ENCODE measurements at places on chromosomes 3 and 15.

DNA sequence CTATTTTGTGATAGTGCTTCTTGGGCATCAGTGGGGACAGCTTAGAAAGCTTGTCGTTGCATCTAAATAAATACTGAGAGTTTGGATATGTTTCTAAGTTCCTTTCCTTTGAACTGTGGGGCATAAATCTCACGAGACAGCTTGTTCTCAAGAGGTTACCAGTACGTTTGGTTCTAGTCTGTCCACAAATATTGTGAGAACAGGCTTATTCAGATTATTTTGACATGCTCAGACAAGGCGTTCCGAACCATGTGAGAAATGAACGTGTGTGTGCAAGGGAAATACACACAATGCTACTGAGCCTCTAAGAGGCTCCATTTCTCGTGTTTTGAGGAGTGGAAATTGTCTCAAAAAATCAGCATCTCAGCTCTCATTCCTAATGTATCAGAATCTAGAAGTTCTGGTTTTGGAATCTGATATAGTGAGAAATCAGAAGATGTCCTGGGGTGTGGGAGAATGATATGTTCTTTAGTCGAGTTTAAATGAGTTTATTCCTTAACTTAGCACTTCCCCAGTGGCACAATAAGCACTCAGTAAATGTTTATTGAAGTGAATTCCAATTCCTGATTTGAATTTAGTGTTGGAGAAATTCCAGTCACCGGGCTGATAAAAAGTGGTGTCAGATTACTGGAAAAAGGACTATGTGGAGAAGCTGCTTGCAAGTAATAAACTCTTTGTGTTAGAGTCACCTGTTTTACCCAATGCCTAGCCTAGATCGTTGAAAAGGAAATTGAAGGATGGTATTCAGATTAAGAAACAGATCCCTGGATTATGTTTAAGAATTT lies 481.5 kb downstream of the LPP start:
- DNase-seq: no peak

DNA sequence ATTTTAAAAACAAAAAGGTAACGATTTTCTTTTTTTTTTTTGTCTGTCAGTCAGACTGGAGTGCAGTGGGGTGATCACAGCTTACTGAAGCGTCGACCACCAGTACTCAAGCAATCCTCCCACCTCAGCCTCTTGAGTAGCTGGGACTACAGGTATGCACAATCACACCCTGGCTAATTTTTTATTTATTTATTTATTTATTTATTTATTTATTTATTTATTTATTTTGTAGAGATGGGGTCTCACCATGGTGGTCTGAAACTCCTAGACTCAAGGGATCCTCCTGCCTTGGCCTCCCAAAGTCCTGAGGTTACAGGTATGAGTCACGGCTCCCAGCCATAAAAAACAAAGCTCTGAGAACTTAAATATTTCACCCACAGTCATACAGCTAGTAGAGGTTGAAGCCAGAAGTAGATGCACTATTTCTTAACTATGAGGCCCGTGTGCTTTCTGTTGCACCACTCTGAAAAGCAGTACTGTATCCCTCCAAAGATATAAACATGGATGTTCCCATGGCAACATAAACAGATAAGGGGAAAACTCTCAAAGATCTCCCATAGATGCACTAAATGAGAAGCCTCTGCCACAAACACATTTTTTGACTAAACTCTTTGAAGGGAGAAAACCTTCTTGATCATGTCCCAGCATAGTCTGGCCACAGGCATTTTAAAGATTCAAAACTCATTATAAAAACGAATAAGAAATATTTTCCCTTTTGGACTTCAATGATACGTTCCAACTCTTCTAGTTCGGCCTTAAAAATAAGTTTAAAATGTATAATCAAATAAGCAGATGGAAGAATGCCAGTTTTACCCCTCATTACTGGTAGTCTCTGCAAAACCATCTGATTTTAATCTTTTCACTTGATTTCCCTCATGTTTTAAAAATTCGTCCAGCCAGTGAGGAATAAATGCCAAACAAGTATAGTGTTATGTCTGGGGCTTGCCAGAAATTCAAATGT lies 162.3 kb upstream of the ARHGEF26 start:
- DNase-seq: no peak

- DNase-seq: no peak
These were observed 101.8 kb downstream of the STT3B start for GRCh38 chr3:31634476-31634875.

DNA sequence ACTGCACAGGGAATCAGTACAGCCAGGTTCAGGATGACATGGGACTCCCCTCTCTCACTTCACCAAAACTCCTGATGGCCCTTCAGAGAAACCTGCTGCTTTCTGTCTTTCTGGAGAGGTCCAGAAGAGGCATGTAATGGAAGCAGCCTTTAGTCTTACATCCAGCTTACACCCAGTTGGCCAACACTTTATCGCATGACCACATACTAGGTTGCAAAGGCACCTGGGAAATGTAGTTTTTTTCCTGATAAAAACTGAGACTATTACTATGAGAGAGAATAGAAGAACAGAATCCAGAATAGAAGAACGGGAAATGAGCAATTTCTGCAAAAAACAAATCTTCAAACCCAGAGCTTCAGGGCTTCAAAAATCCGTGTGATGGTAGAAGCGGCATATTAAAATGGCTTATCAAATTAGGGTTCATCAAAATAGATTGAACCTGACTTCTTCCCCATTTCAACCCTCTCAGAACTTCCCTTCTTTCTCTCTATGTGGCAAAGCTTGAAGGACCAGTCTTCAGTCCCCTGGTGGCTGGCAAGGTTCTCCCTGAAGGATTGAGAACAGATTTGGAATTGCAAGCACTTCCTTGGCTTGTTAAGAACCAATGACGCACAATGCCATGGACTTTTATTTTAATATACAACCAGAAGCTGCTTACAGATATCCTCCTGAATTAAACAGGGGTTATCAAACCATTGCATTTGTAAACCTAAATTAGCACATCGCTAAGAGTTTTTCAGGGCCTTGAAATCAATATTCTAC lies 34.4 kb downstream of the CORO2B start:
- no peak for DNase-seq

- no peak for DNase-seq
These were observed 35.8 kb downstream of the GLDN start for GRCh38 chr15:51377038-51377786.

Measured in femur (tissue), 1 donor.